ENCODE measurements at places on chromosomes 4 and X.
A peak's percentile ranks its signal among the peaks of the same experiment; 100 is the strongest.

GRCh38 chrX:37420756-37421155 is 71.6 kb downstream of the PRRG1 start:
- DNase-seq: no peak

GRCh38 chrX:134172588-134173259 is 64.3 kb upstream of the CCDC160 start:
- no peak for DNase-seq

DNA sequence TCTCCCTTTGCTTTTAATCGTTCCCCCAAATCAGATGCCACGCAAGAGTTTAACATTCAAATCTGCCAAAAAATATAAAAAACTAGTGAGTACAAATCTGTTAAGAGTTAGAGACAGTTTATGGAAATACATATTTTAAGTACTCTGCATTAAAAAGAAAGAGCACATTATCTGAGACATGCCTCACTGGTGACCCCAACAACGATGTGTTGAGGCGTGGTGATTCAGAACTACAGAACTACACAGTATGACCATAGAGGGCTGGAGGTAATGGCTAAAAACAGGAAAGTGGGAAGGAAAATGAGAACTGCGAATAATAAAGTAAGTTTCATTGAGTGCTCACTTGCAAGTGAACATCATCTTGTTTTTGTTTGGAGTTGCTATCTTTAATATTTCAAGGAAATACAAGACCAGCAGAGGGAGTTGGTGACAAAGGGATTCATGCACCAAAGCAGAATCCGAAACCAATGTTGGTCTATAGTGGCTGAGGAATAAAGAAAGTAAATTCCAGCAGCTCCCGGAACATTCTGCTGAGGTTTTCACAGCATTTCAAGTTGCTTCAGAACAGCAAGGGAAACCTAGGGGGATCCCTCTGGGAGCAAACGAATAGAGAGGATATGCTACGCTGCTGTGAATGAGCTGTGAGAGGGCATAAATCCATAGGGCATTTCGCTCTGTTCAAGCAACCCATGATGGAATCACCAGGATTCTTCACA is 92.2 kb downstream of the DCHS2 start:
- DNase-seq: peak; percentile 20

DNA sequence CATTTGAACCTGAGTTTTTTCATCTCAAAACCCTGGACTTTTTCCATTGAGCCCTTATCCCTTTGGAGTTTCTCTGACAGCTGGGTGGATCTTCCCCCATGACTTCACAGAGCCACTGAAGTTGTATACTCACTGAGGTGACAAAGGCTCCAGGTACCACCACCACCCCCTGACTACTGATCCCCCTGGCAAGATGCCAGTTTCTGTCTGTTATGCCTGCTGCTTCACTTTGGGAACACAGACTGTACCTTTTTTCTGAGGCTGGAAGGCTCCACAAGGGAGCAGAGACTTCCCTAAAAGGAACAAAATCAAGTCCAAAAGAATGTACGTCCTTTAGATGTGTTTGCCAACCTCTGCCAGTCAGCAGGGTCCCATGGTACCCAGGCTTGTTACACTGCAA is 160.3 kb upstream of the JADE1 start:
- DNase-seq: no peak

DNA sequence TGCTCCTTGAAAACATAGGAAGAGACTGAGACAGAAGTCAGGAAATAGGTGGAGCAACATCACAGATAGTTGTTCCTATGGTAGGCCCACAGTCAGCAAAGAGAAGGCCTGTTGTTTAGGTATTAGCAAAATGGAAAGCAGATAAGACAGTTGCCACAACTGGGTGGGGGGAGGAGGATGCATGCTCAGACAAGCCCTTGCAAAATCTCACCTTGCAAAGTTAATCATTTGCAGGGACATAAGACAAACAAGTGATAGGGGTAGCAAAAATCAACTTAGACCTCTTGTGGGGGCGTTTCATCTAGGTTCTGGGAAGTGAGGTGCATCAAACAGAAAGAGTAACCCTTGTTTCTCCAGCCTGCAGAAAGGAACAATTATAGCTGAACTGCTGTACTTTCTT is 30.7 kb downstream of the SERPINA7 start:
- no peak for DNase-seq

DNA sequence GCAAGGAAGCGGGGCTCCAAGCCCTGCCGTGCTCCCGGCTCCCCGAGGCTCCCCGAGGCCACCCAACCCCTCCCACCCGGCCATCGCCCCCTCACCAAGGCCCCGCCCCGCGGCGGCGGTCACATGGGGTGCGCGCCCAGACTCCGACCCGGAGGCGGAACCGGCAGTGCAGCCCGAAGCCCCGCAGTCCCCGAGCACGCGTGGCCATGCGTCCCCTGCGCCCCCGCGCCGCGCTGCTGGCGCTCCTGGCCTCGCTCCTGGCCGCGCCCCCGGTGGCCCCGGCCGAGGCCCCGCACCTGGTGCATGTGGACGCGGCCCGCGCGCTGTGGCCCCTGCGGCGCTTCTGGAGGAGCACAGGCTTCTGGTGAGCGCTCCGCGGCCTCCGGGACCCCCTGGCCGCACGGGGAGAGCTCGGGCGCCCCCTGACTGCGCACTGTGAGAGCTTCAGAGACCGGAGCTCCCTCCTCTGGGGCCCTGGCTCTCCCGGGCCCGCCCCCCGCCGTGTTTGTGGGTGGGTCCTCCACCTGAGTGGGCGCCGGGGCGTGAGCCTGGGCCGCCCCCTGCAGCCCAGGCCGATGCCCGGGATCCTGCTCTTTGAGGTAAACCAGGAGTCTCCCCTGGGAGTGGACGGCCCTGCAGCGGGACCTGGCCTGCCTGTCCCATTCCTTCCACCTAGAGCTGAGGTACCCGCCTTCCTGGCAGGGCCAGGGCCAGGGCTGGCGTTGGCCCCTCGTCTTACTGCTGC is at the start of gene IDUA:
Gene IDUA, plus strand, starts transcription at position 166 of the 745 bp plus-strand sequence. Its CDS starts 41 bp downstream, at position 207.
- peak; percentile 28 for DNase-seq

- DNase-seq: no peak
Measured at GRCh38 chrX:109812236-109812635, 79.2 kb upstream of the ACSL4 start.

DNA sequence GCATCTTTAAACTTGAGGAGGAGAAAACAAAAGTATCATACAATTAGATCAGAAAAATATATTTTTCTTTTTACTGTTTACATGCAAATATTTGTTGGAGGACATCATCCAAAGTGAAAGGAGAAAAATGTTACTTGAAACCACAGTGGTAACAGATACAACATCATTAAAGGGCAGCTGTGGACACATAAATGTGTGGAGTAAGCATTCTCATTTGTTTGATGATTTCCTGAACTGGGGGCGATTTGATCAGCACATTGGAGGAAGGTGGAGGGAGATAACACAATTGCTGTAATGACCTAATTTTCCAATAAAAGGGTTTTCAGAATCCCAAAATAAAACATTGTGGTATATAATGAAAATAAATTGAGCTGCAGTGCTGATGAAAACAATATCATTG is 314.5 kb upstream of the HS3ST1 start:
- DNase-seq: no peak

GRCh38 chrX:104430742-104431119 is 135.3 kb upstream of the IL1RAPL2 start:
- DNase-seq: no peak

GRCh38 chrX:21802054-21802670 is 37.3 kb upstream of the MBTPS2 start:
- DNase-seq: no peak

GRCh38 chrX:10074241-10074941 is 82.4 kb upstream of the CLCN4 start:
- no peak for DNase-seq

GRCh38 chrX:28487818-28488217 is 99.4 kb upstream of the IL1RAPL1 start:
- DNase-seq: no peak

DNA sequence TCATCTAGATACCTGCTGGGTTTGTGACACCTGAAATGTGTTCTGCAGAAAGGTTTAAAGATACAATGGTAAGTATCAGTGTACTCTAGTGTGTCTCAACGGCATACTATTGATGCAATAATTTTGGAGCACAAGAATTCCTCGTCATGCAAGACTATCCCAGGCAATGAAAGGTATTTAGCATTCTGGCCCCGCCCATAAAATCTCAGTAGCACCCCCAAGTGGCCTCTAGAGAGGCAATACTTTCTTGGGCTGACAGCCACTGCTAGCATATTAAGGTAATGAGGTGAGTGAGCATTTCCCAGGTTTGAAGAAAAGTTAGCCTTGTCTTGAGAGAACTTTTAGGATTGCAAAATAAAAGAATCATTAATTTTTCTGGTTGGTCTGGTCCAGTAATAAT is 24.0 kb downstream of the TAB3 start:
- DNase-seq: no peak

DNA sequence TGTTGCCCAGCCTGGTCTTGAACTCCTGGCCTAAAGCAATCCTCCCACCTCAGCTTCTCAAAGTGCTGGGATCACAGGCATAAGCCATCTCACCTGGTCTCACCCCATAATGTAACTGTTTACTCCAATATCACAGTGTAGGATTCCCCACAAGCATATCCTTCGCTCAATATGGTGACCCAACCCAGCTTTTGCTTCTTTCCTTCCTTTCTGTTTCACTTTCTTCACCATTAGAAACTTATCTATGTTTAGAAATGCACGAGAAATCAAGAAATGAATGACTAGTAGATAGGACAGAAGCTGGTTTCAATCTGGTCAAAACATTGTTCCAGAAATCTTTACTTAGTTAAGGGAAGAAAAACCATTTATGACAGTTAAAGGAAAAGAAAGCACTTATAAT is 18.9 kb downstream of the TSPAN5 start:
- DNase-seq: no peak
